Stimulated activated CD4-positive, alpha-beta T cell treated with anti-CD3 and anti-CD28 coated beads, Interleukin-12 subunit alpha, Interleukin-12 subunit beta, amount 100 ng/mL, for 4 hours (primary cell): ENCODE measurements at places on chromosomes 7 and 10.

DNA sequence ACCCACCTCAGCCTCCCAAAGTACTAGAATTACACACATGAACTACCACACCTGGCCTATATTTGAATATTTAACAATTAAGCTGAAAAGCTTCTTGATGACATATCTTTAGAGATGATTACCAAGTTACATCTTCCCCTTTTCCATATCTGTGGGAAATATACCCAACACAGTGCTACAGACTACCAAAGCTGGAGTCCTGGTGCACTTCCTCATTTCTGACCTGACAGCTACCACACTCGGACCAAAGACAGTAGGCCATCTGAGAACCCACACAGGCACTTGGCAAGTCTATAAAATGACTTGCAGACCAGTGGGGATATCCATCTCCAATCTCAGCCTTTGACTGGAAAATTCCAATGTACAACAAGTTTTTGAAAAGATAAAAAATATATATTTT is 270.4 kb upstream of the KLF14 start:
- no peak for DNase-seq

- DNase-seq, result no peak
These were observed 4.8 kb downstream of the ADCK2 start for GRCh38 chr7:140677496-140677895.

- no peak for DNase-seq
These were observed 29.3 kb downstream of the PIK3AP1 start for GRCh38 chr10:96690755-96691730.

DNA sequence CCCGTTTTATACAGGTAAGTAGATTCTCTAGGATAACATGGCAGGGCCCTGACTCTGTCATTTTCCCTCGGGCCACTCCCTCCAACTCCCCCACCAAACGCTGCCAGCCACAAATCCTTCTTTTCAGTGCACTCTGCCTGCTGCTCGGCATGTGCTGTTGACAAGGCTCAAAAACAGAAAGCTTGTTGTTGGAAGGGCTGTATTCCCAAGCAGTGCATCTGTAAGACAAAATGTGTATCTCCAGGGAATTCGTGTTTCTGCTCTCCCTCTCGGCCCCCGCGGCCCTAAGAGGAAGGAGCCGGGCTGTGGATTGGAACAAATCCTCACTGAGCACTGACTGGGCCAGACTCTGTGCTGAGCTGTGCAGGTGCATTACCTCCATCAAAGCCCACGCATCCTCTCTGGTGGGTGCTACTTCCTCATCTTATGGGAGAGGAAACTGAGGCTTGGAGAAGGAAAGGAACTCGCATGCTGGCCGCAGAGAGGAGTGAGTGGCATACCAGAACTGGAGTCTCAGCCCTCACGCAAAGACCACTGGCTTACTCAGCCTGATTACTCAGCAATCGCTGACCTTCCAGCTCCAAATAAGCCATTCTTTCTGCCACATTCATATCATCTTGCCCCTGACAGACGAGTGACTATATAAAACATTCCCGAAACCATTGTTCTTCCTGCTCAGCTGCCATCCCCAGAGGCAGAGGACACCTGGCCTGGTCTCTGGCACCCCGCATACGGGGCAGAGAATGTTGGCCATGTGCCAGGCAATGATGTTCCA is 33.5 kb upstream of the ENO4 start:
- DNase-seq, result no peak

DNA sequence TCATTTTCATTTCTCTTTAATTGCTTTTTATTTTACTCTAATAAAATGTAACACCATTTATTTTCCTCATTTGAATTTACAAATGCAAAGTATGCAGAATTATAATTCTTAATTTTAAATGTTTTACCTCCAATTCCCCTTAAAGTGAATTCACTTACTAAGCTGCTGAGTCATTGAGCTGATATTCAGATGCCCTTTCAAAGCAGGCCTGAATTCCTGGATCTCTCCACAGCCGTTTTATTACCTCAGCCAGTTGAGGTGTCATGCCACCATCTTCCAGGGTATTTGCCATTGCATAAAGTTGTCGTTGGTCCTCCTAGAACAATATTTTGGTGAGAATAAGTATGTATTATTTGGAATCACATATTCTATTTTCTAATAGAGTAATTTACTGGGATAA is 33.2 kb downstream of the GNAT3 start:
- DNase-seq, result no peak

DNA sequence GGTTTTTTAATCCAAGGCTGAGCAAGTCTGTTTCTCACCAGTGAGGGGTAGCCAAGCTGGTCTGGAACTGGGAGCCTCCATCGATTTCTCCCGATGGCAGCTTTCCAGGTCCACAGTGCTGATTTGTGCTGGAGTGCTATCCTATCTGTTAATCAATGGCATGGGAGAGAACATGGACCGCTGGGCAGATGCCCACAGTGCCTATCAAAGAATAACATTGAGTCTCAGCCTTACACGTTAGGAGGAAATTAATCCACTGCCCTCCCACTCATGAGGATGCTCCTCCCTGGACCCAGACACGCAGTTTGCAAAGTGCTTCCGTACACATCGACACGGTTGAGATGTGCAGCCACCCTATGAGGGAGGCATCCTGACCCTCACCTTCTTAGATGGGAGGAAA is 36.0 kb upstream of the CUX1 start:
- DNase-seq, result no peak
